Stimulated activated CD4-positive, alpha-beta T cell treated with anti-CD3 and anti-CD28 coated beads, Interleukin-1b, Interleukin-23, amount 100 ng/mL, for 1 hour (primary cell): ENCODE measurements at places on chromosomes 13 and 19.
A peak's percentile ranks its signal among the peaks of the same experiment; 100 is the strongest.

DNA sequence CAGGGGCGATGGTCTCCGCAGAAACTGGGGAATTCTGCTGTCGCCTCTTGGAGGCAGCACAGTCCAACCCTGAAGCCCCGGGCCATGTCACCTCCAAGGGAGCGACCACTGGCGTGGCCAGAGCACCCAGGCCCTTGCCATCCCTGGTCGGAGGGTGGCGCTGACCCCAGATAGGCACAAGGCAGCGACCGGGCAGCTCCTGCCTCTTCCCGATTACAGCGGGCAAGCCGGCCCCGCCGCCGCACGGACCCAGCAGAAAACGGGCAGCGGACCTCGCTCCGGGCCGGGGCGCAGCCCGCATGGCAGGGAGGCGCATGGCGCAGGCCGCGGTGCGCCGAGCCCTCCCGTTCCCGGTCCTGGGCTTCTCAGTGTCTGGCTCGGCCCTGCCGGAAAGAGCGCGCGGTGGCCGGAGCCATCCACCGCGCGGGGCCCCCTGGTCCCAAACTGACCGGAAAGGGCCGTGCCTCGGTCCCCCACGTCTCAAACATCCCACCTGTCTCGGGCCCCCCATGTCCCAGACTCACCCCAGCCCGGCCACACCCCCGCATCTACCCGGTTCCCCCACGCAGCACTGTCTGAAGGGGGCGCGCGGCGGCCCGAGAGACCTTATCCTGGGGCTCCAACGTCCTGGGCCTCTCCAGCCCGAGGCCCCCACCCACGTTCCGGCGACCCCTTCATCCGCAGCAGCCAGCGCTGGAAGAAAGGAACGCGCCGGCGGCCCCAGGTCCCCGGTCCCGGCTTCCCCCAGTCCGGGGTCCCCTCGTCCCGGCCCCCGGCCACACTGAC lies 727 bp downstream of the CERS1 start:
- DNase-seq: no peak

GRCh38 chr19:55672418-55672817 lies 2.6 kb upstream of the EPN1 start:
- DNase-seq: no peak

GRCh38 chr13:40406405-40407120 lies 259.9 kb downstream of the FOXO1 start:
- no peak for DNase-seq

DNA sequence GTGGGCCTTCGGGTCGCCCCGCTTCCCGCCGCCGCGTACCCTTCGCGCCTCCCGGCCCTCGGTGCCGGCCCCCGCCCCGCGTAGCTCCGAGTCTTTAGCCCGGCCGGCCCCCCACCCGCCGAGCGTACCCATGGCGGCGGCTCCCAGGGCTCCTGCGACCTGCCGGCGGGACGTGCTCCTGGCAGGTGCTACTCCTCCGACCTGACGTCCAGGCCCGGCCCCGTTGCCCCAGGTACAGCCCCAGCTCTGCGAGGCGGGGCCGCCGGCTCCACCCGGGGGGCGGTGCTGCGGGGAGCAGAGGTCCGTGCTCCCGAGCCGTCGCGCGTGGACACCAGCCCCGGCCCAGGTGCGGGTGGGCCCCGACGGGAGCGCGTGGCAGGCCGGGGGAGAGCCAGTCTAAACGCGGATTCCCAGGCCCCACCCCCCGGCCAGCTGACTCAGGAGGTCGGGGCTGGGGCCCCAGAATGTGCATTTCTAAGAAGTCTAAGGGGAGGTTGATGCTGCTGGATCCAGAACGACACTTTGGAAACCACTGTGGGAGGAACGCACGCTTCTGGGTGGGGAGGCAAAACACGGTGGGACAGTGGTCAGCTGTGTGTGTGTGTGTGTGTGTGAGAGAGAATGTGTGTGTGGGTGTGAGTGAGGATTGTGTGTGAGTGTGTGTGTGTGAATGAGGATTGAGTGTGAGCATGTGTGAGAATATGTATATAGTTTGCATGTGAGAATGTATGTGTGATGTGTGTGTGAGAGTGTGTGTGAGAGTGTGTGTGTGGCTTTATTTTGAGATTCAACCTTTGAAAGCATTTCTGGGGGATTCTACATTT lies at the start of gene SLC15A1:
TSS of gene SLC15A1 (minus strand) at position 206 of the 824 bp plus-strand sequence. CDS start at position 132, 74 bp downstream.
- no peak for DNase-seq

DNA sequence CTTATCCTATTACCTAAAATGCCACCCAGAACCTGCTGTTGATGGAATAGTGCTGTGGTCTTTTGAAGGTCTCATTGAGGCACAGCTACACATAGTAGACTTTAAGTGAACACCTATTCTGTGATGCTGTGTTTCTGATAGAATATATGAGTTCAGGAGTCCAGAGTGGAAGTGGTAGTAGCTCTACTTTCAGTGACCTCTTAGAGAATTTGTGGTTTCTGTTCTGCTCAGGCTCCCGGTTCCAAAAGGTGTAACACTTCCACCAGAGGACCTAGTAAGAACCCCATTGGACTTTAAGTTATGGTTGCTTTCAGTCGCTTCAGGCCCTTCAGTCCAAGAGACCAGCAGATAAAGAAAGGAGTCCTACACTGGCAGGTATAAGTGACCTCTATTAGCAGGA lies 11.4 kb upstream of the MYCBP2 start:
- DNase-seq: no peak

- DNase-seq: peak; percentile 50
Measured at GRCh38 chr19:1082165-1082927, 12.8 kb downstream of the POLR2E start.

- no peak for DNase-seq
Measured at GRCh38 chr19:41025871-41026270, 34.8 kb downstream of the CYP2B6 start.

DNA sequence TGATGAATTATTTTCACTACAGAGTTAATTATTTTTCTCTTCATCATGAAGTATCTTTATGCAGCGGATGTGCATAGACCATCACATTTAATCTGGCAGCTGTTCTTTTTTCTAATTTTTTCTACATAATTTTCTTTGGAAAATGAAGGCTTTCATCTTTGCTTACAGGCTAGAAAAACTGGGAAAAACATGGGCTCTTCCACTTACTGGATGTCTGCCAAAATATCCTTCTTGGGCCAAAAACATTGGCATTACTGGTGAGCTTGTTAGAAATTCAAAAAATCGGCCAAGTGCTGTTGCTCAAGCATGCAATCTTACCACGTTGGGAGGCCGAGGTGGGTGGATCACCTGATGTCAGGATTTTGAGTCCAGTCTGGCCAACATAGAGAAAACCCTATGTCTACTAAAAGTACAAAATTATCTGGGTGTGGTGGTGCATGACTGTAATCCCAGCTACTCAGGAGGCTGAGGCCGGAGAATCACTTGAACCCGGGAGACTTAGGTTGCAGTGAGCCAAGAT lies 176.8 kb downstream of the ZNF737 start:
- no peak for DNase-seq

GRCh38 chr13:90415902-90416301 lies 931.6 kb upstream of the MIR17HG start:
- DNase-seq: no peak

- DNase-seq: no peak
Measured at GRCh38 chr13:86882107-86882506, 789.1 kb upstream of the SLITRK5 start.

DNA sequence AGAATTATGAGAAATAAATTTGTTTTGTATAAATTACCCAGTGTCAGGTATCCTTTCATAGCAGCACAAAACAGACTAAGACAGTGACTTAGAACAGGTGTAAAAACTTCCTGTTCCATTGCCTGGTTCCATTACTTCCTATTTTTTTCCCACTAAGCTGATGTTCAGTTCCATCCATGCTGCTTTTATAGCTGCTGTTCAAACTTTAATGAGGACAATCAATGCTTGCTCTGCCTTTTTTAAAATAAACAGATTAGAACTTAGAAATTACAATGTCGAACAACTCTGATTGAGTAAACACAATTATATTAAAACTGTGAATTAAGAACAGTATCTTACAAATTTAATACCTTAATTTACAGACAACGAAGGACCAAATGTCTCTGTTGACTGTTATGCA lies 818.9 kb downstream of the OLFM4 start:
- no peak for DNase-seq

DNA sequence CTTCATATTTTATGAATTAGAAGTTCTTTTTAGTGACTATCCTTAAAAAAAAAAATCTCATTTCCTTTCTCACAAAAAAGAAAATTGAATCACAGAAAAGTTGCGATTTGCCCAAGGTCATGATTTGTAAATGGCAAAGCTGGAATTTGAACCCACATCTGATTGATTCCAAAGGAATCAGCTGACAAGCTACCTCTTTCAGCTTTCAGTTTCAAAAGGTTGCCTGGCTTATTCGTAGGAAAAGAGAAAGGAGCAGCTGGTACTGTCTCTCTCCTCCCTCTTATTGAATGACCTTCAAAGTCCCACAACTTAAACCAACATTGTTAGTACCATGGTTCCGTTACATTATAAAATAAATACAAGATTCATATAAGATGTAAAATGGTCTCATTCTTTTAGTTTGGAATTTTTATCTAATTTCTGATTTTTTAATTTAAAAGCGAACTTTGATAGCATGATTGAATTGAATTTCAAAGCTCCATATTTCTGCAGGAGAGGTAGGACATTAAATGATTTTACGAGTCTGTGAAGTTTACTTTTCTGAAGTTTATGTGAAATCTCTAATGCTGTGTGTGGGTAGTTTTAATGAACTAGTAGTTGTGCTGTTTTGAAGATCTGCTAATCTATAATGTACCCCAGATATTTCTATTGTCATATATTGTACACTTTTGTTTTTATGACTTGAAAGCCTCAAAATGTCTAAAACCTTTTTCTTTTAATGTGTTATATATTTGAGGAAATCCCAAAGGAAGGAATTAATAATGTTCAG lies 18.5 kb upstream of the KCTD4 start:
- no peak for DNase-seq

DNA sequence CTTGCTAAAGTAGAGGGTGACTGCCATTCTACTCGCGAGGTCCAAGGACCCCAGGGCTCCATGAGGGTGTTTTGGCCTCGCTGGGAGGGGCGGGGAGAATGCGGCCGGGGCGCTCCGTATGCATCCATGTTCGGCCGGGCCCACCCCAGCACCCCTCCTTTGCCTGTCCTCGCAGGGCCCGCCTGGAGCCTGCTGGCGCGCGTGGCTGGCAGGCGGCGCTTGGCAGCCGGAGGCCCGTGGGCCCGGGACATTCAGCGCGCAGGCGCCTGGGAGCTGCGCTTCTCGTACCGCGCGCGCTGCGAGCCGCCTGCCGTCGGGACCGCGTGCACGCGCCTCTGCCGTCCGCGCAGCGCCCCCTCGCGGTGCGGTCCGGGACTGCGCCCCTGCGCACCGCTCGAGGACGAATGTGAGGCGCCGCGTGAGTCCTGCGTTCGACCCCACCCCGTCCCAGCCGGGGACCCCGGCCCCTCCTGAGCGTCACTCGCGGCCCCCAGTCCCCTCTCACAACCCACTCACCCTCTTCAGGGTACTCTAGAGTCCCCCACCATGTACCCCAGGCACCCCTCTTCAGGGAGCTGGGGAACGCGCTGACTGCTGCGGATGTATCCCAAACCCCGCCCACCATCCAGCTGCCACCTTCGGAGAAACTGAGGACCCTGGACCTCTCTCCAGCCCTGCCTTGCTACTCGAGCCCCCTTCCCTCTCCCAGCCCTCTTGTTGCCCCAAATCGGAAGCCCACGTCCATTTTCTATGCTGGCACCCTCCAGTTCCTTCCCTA lies 4.1 kb downstream of the DLL3 start:
- peak; percentile 47 for DNase-seq

GRCh38 chr13:21150013-21150412 lies 26.3 kb downstream of the SKA3 start:
- no peak for DNase-seq

GRCh38 chr13:47904241-47904640 lies 96.8 kb downstream of the SUCLA2 start:
- no peak for DNase-seq
